Type B pancreatic cell (in vitro differentiated cells): ENCODE measurements at places on chromosomes 6 and 20. TPM values are rescaled to one million over a fixed set of nuclear protein-coding genes. Genes with fewer than 3 reads are reported as not detected.

TMEM244 gene
- total RNA-seq = not detected in 2 replicates

DNA sequence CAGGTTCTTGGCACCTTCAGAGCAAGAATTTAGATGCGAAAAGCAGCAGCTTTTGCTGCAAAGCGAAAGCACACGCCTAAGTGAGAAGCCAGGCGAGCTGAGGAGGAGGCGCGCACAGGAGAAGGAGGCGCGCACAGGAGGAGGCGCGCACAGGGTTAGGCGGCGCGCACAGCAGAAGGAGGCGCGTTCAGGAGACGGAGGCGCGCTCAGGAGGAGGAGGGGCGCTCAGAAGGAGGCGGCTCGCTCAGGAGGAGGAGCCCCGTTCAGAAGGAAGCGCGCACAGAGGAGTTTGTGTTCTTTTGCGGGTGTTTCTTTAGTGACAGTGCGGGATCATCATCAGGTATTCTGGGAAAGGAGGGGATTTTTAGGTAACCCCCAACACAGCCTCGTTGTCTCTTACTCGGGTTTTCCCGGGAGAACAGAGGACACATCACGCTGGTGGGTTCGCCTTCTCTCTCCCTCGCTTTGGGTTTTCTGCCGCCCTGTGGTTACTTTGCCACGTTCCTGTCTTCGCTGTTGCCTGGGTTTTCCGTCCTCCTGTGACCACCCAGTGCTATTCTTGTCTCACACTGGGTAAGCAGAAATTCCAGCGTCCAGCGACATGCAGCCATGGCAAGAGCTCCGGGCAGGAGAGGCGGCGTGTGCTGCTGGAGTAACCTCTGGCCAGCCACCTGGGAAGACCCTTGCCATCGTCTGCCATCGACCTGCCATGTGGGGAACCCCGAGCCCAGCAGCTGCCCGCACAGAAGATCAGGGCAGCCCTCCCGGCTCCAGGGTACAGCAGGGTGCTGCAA, 47.0 kb downstream of the WDR27 start:
- H3K27ac ChIP-seq = peak overlapping the region; percentile 2
- DNase-seq = no peak
- peaks cover 19% of the 10 kb centered on the region for H3K36me3 ChIP-seq

RIPPLY2 gene
- 1.6 and 1.8 TPM in 2 replicates for total RNA-seq

CLPSL1 gene
- total RNA-seq = not detected in 2 replicates

GSTA2 gene
- 20.7 and 25.3 TPM in 2 replicates for total RNA-seq

- H3K4me3 ChIP-seq = no peak overlapping the region
- no peaks in the 10 kb centered on the region for H3K36me3 ChIP-seq
- H3K4me1 ChIP-seq = no peaks in the 10 kb centered on the region
- H3K27me3 ChIP-seq = peaks cover 49% of the 10 kb centered on the region
Observed at GRCh38 chr20:62598761-62599194, 43.5 kb upstream of the SLCO4A1 start.

- no peaks in the 10 kb centered on the region for H3K27me3 ChIP-seq
- DNase-seq = no peak
- H3K4me1 ChIP-seq = peaks cover 10% of the 10 kb centered on the region
- H3K36me3 ChIP-seq = no peaks in the 10 kb centered on the region
- H3K4me3 ChIP-seq = peak overlapping the region; percentile 94
- peak overlapping the region; percentile 97 for H3K27ac ChIP-seq
Observed at GRCh38 chr6:17705428-17705777, 1.3 kb downstream of the NUP153 start.

DNA sequence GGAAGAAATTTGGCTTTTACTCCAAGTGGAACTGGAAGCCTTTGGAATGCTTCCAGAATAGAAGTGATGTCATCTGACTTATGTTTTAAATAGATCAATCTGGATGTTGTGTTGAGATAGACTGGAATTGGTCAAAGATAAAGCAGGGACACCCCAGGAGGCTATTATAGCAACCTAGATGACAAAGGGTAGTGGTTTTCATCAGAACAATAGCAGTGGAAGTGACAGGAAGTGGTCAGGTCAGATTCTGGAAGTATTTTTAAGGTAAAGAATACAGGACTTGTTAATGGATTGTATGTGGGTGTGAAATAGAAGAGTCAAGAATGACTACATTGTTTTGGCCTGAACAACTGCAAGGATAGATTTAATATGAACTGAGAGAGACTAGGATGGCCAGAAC, 191.4 kb downstream of the ADGRB3 start:
- peaks cover 5% of the 10 kb centered on the region for H3K4me1 ChIP-seq
- no peak overlapping the region for H3K27ac ChIP-seq
- no peak for DNase-seq

DNA sequence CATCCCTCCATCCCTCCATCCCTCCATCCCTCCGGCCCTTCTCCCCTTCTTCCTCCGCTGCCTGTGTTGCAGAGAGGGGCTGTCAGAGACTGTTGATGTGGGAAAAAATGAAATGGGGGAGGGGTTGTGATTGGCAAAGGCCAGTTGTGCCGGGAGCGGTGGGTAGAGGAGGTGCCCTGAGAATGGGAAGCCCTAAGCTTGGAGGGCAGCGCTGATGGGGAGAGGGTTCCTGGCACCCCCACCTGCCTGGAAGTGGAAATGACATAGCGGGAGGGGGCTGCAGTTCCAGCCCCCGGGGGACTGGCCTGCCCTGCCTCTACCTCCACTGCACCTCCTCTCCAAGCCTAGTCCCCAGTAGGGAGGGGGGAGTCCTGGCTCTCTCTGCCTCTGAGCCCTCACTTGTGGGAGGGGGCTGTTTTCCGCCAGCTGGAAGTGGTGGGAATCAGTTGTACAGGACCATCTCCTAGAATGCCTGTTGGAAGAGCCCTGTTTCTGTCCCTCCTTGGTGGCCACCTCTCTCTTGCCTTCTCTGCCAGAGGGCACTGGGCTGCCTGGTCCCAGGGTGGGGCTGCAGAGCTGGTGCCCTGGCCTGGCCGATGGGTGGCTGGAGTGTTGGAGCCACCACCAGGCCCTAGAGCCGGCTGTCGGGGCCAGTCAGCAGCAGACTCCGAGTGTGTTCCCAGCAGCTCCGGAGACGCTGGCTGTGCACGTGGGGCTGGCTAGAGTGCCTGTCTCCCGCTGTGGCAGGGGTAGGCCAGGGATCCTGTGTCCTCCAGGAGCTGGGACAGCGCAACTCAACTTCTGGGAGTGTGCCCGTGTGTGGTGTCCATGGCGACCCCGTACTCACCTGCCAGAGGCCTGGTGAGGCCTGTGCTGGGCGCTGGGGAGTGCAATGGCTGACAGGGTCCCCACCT, 1.5 kb downstream of the DLGAP4 start:
- H3K36me3 ChIP-seq = no peaks in the 10 kb centered on the region
- H3K4me3 ChIP-seq = peak overlapping the region; percentile 65
- H3K27me3 ChIP-seq = peaks cover 85% of the 10 kb centered on the region

- no peak overlapping the region for H3K4me3 ChIP-seq
- no peaks in the 10 kb centered on the region for H3K4me1 ChIP-seq
- peaks cover 3% of the 10 kb centered on the region for H3K27me3 ChIP-seq
- no peak overlapping the region for H3K27ac ChIP-seq
Observed at GRCh38 chr20:5509803-5510202, 193.0 kb upstream of the PROKR2 start.

HRH3 gene
- 0.24 and 0.53 TPM in 2 replicates for total RNA-seq

GRCh38 chr6:104087765-104088164, 772.0 kb downstream of the HACE1 start:
- no peak overlapping the region for H3K4me3 ChIP-seq
- H3K27me3 ChIP-seq = no peaks in the 10 kb centered on the region
- DNase-seq = no peak
- no peaks in the 10 kb centered on the region for H3K4me1 ChIP-seq

DNA sequence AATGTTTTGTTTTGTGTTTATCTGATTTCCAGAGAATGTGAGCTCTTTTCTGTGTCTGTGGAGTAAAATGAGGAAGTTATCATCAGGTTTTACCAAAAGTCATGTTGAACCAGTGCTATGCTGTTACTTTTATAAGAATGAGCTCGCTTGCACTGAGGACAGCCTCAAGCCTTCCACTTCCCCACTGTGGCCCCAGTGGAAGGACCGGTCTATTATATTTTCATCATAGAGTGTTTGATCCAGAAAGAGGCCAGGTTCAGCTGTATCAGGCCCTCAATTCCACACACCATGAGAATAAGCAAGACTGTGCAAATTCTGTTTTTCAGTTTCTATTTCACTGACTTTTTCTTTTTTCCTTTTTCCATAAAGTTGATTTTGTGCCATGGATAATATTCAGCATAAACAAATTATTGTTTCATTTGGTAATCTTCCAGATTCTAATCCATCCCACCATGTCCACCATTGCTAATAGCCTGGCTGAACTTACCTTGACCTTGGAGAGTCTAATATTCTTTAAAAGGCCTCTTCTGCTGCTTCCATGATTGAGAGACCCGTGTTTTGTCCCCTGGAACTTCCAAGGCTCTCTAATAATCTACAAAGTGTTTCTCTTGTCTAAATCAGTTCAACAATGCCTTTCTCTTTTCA, 286.2 kb downstream of the THBS2 start:
- no peaks in the 10 kb centered on the region for H3K36me3 ChIP-seq
- H3K4me1 ChIP-seq = peaks cover 9% of the 10 kb centered on the region
- DNase-seq = no peak
- no peak overlapping the region for H3K4me3 ChIP-seq

GRCh38 chr6:142275236-142276006, 26.4 kb upstream of the ADGRG6 start:
- no peaks in the 10 kb centered on the region for H3K36me3 ChIP-seq
- H3K4me3 ChIP-seq = peak overlapping the region; percentile 44
- peaks cover 17% of the 10 kb centered on the region for H3K4me1 ChIP-seq
- no peaks in the 10 kb centered on the region for H3K27me3 ChIP-seq
- H3K27ac ChIP-seq = peak overlapping the region; percentile 42
- no peak for DNase-seq

GRCh38 chr6:143559051-143559660, 47.6 kb upstream of the FUCA2 start:
- no peak overlapping the region for H3K4me3 ChIP-seq
- no peak for DNase-seq
- no peak overlapping the region for H3K27ac ChIP-seq
- peaks cover 19% of the 10 kb centered on the region for H3K4me1 ChIP-seq
- H3K27me3 ChIP-seq = no peaks in the 10 kb centered on the region

DNA sequence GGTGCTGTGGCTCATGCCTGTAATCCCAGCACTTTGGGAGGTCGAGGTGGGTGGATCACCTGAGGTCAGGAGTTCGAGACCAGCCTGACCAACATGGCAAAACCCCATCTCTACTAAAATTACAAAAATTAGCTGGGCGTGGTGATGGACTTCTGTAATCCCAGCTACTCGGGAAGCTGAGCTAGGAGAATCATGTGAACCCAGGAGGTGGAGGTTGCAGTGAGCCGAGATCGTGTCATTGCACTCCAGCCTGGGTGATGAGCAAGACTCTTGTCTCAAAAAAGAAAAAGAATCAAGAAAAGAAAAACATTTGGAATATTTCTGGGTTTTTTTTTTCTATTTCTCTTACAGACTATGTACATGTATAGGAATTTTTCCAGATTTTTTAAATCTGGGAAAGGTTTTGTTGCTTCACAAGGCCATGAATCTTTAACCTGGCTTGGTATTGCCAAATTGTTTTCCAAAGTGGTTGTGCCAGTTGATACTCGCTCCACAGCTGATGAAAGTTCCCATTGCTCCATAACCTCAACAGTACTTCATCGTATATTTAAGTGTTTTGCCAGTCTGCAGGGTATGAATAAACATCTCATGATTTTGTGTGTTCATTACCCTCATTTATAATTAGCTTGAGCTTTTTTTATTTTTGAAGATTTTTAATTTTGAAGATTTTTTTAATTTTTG, 33.5 kb downstream of the RNF217 start:
- no peak overlapping the region for H3K4me3 ChIP-seq
- no peaks in the 10 kb centered on the region for H3K27me3 ChIP-seq
- peaks cover 18% of the 10 kb centered on the region for H3K4me1 ChIP-seq

SNAP25 gene
- total RNA-seq = 8.1 and 12.5 TPM in 2 replicates
